NCI-H1436 treated with DMSO at 0.1 percent for 48 hours (cell line): ENCODE measurements at places on chromosomes 3 and 15.

- DNase-seq, result no peak
These were observed 118.0 kb upstream of the C3orf80 start for GRCh38 chr3:160106905-160107861.

- no peak for DNase-seq
These were observed 21.0 kb downstream of the IFT122 start for GRCh38 chr3:129461022-129461421.

GRCh38 chr3:119812491-119813058 is 30.7 kb downstream of the NR1I2 start:
- DNase-seq, result no peak

DNA sequence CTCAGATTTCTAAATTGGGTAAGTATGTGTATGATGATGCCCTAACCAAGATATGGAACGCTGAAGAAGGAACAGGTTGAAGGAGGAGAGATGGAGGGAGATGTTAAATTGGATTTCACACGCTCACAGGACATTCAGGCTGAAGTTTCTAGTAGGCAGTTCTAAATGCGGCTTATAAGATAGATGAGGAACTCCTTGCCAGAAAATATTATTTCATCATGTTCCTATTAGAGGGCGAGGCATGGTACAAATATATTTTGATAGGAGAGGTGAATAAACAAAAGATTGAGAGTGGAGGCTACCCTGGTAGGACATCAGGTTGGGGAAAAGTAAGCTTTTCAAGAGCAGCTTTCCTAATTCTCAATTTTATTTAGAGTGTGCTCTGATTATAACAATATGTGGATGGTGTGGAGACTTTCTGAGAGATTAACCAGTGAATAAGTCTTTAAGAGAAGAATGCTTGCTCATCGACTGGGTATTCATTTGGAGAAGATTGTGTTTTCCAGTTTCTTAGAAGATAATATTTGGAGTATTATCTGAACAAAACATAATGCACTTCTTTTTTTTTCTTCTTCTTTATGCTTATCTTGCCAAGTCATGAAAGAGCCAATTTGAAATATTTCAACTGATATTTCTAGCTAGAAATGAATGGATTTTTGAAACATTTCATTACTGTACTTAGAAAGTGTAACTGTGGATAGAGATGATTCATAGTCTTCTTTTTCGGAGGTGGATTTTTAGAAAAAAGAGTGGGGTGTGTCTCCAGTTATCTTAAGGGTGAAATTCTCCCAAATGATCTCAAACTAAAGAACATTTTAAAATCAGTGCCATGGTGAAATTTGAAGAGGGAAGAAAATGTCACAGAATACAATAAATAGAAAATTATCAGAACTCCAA is 88.5 kb downstream of the B3GALNT1 start:
- no peak for DNase-seq

DNA sequence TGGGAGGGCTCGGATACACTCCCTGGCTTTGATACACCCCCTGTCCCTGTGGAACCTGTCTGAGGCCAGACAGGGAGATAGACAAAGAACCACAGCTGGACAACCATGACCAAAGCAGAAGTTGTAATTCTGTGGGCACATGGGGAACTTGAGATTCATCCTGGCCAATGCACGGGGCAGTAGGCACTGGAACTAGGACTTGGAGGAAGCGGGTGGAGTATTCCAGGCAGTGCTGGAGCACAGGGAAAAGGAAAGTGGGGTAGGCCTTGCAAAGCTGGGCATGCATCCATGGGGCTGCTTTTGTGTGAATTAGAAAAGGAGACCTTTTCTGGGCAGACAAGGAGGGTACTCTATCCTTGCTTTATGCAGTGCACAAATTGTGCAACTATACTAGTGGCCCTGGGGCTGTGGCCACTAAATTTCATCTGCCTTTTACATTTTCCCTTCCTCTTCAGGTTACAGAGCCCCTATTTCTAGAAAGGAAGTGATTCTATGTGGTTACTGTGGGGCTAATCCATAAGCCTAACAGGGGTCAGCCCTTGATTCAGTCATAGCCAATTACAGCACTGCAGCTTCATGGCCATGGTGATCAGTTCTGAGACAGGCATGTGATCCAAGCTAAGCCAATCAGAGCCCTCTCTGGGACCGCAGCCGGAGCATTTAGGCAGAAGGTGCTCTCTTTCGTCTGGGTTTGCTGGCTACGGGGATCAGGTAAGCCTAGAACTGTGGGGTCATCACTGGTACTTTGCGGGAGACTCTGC is 21.0 kb downstream of the CRABP1 start:
- DNase-seq, result no peak
